Endothelial cell of umbilical vein (primary cell): ENCODE measurements at places on chromosomes 2 and 18.

GRCh38 chr2:111640480-111640879 lies 243.5 kb downstream of the ANAPC1 start:
- no peak for DNase-seq
- no peaks in the 10 kb centered on the region for H3K4me1 ChIP-seq
- no peaks in the 10 kb centered on the region for H3K36me3 ChIP-seq
- H3K27ac ChIP-seq: no peak overlapping the region
- peaks cover 24% of the 10 kb centered on the region for H3K27me3 ChIP-seq
- no peak overlapping the region for H3K4me3 ChIP-seq

DNA sequence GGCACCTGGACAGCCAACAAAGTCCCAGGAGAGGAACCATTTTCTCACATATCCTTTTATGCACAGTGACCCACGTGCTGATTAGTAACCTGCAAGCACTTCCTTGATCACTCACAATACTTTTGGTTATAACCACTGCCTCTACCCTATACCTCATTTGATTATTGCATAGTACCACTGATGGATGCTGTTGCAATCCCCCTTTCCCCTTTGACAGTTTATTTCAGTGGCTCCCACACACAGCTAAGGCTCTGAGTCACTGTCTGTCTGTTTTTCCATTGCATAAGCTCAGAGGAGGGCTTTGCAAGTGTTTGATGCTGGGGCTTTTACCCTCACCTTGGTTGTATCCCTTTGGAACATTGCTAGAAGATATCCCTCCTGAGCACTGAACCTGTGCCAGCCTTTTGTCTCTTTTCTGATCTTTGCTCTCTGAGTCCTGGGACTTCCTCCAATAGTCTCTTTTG lies 101.7 kb upstream of the RBBP8 start:
- H3K36me3 ChIP-seq: no peaks in the 10 kb centered on the region
- DNase-seq: no peak
- H3K4me1 ChIP-seq: no peaks in the 10 kb centered on the region
- no peak overlapping the region for H3K4me3 ChIP-seq

DNA sequence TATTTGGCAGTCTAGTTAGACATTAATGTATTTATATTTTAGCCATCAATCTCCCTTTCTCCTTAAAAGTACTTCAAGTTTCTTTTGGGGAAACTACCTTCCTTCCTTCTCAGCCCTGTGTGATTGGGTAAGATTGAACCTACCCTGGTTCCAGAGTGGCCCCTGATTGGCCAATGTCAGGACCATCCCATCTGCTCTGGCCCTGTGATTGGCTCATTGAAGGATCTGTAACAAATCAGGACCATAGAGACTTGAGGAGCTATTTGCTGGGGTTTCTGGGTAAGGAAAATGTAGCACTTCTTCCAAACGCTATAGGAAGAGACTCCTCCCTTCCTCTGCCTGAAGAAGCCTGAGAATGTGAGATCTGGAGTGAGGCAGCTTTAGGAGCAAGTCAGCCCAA lies 59.3 kb downstream of the AQP4 start:
- no peak for DNase-seq
- H3K36me3 ChIP-seq: no peaks in the 10 kb centered on the region
- H3K4me3 ChIP-seq: no peak overlapping the region
- no peaks in the 10 kb centered on the region for H3K4me1 ChIP-seq

GRCh38 chr2:235707411-235708096 lies 213.7 kb downstream of the AGAP1 start:
- no peaks in the 10 kb centered on the region for H3K27me3 ChIP-seq
- H3K36me3 ChIP-seq: no peaks in the 10 kb centered on the region
- H3K4me3 ChIP-seq: no peak overlapping the region
- no peak for DNase-seq
- no peak overlapping the region for H3K27ac ChIP-seq

DNA sequence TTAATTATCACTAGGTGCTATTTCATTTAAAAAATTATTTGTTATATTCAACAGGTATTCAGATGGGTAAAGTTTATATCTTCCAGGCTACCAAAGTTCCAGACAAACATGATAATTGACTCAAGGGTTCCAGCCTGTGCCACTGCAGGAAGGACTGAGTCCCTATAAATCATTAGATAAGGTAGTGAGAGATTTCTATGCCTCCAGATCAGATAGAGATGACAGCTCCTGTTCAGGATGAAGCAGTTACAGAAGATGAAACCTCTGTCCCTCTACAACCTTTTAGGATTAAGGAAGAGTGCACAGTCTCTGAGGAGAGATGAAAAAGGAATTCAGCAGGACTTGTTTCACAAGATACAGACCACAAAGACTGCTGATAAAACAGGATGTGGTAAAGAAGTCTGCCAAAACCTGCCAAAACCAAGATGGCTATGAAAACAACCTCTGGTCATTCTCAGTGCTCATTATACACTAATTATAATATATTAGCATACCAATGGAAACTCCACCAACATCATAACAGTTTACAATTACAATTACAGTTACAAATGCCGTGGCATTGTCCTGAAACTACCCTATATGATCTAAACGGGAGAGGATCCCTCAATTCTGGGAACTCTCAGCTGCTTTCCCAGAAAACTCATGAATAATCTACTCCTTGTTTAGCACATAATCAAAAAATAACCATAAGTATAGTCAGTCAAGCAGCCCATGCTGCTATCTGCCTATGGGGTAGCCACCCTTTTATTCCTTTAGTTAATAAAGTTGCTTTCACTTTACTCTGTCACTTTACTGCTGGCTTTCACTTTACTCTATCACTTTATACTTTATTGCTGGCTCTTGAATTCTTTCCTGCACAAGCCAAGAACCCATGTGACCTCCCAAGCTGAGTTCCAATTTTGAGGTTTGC lies 288.5 kb downstream of the PDE11A start:
- no peak overlapping the region for H3K27ac ChIP-seq
- DNase-seq: no peak
- H3K27me3 ChIP-seq: no peaks in the 10 kb centered on the region
- H3K4me1 ChIP-seq: no peaks in the 10 kb centered on the region

DNA sequence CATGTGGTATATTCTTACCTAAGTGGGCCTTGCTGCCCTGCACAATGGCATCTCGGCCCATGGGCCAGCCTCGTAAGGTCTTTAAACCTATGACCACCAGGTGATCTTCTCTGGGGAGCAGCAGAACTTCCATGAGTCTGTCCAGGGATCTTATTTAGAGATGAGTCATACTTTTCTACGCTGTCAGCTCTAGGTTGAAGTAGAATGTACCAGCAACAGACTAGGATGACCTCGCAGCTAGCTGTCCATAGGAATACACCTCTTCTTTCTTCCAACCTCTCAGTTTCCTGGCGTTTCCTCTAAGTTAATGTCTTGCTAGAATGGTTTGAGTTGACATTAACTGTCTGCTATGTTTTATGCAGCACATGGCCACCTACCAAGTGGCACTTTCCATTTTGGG lies 15.6 kb upstream of the CXCR4 start:
- H3K27ac ChIP-seq: no peak overlapping the region
- no peak for DNase-seq
- H3K36me3 ChIP-seq: no peaks in the 10 kb centered on the region
- no peaks in the 10 kb centered on the region for H3K27me3 ChIP-seq

GRCh38 chr2:75094405-75094804 lies 104.9 kb downstream of the TACR1 start:
- no peak overlapping the region for H3K27ac ChIP-seq
- H3K4me1 ChIP-seq: no peaks in the 10 kb centered on the region
- H3K36me3 ChIP-seq: no peaks in the 10 kb centered on the region
- no peak overlapping the region for H3K4me3 ChIP-seq

- H3K27ac ChIP-seq: no peak overlapping the region
- no peak for DNase-seq
- H3K27me3 ChIP-seq: no peaks in the 10 kb centered on the region
- no peak overlapping the region for H3K4me3 ChIP-seq
- no peaks in the 10 kb centered on the region for H3K36me3 ChIP-seq
- H3K4me1 ChIP-seq: no peaks in the 10 kb centered on the region
These were observed 32.5 kb downstream of the IDH1 start for GRCh38 chr2:208222351-208222750.

- no peaks in the 10 kb centered on the region for H3K36me3 ChIP-seq
- H3K27me3 ChIP-seq: no peaks in the 10 kb centered on the region
- no peak overlapping the region for H3K27ac ChIP-seq
- peaks cover 7% of the 10 kb centered on the region for H3K4me1 ChIP-seq
- H3K4me3 ChIP-seq: no peak overlapping the region
These were observed 90.3 kb upstream of the TMEM17 start for GRCh38 chr2:62596061-62596921.

DNA sequence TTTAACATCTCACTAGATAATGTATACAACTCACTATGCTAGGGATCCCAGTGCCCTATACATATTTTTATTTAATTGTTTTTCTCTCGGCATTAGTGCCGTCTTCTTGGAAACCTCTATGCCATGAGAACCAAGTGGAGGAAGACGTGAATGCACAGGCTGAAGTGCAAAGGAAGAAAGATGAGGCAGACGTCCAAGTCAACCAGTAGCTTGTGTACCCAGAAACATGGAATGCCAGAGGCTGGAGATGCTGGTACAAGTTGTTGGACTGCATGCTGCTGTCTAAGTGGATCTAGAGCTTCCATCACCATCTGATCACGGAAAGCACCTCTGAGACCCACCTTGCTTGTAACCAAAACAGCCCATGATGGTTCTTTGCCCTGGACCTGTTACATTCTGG lies 12.5 kb upstream of the GEMIN6 start:
- H3K4me3 ChIP-seq: no peak overlapping the region
- H3K27me3 ChIP-seq: no peaks in the 10 kb centered on the region
- no peak for DNase-seq
- H3K36me3 ChIP-seq: no peaks in the 10 kb centered on the region

DNA sequence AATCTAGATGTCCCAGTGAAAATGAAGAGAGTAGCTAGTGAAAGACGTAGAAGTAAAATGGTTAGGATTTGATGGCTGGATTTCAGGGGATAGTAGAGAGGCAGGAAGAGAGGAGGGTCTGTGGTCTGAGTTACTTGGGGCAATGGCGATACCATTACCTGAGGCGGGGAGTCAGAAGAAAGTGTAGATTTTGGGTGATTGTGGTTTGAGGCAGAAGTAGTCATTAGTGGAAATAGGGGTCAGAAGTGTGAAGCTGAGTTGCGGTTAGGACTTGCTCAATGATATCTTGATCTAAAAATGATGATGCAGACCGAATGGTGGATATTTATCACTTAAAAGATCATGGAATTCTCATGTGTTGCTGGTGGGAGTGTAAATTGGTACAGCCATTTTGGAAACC lies 41.0 kb downstream of the CEP192 start:
- no peaks in the 10 kb centered on the region for H3K27me3 ChIP-seq
- DNase-seq: no peak
- H3K4me1 ChIP-seq: no peaks in the 10 kb centered on the region
- no peak overlapping the region for H3K27ac ChIP-seq
- H3K4me3 ChIP-seq: no peak overlapping the region
- peaks cover 6% of the 10 kb centered on the region for H3K36me3 ChIP-seq

- peak overlapping the region; percentile 35 for H3K27ac ChIP-seq
- H3K4me1 ChIP-seq: peaks cover 41% of the 10 kb centered on the region
- peak; percentile 79 for DNase-seq
- no peaks in the 10 kb centered on the region for H3K27me3 ChIP-seq
- no peak overlapping the region for H3K4me3 ChIP-seq
- H3K36me3 ChIP-seq: no peaks in the 10 kb centered on the region
These were observed 69.6 kb upstream of the RMDN2 start for GRCh38 chr2:37855283-37856041.

- peak; percentile 39 for DNase-seq
- no peaks in the 10 kb centered on the region for H3K4me1 ChIP-seq
- H3K4me3 ChIP-seq: no peak overlapping the region
- H3K27ac ChIP-seq: no peak overlapping the region
These were observed 138.6 kb upstream of the SCN7A start for GRCh38 chr2:166632616-166633015.

DNA sequence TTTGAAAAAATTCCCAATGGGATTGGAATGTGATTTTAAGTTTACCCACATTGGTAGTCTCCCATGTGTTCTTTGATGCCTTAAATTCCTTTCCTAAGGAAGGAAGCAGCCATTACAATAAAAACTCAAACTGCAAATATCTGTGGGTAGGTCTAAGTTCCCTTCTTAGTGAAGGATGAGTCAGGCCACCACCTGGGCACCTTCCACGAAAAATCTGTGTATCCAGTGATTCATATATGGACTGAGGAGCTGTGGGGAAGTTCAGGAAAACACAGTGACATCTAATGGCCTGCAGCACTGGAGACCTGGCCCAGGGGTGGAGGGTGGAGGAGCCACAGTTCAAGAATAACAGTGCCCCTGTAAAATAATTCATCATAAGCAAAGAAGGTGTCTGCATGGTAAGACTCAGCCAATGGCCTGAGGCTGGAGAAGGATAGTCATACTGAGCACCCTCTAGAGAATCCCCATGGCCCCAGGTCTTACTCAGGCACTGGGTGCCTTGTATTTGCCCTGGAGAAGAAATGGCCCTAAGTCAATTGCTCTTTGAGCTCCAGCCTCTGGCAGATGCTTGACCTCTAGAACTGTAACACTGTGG lies 248.6 kb downstream of the SP3 start:
- H3K36me3 ChIP-seq: no peaks in the 10 kb centered on the region
- no peak overlapping the region for H3K4me3 ChIP-seq
- no peaks in the 10 kb centered on the region for H3K4me1 ChIP-seq
- no peak overlapping the region for H3K27ac ChIP-seq

- H3K4me3 ChIP-seq: peak overlapping the region; percentile 97
- no peaks in the 10 kb centered on the region for H3K36me3 ChIP-seq
- no peak for DNase-seq
- H3K4me1 ChIP-seq: peaks cover 44% of the 10 kb centered on the region
- peak overlapping the region; percentile 97 for H3K27ac ChIP-seq
These were observed 491 bp downstream of the RTN4 start for GRCh38 chr2:55049821-55050099.

GRCh38 chr2:85756195-85756594 lies 2.4 kb downstream of the ATOH8 start:
- no peak overlapping the region for H3K4me3 ChIP-seq
- H3K27ac ChIP-seq: no peak overlapping the region
- DNase-seq: no peak
- H3K4me1 ChIP-seq: peaks cover 13% of the 10 kb centered on the region
- no peaks in the 10 kb centered on the region for H3K27me3 ChIP-seq

DNA sequence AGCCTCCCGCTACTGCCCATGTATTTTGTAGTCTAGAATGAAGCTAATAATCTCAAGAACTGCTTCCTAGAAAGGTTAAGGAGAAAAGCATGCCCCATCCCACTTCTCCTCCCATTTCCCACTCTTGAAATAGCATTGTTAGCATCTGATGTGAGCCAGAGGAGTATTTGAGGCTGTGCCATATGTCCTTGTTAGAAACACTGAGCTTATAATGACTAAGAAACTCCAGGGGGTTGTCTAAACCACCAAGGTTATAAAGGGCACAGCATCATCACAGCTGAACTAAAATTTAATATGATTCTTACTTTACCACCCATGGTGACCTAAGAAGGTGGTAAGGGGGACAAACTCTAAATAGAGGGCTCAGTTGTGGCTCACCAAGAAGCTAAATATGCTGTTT lies 16.6 kb downstream of the TSPYL6 start:
- no peak for DNase-seq
- no peak overlapping the region for H3K4me3 ChIP-seq
- no peaks in the 10 kb centered on the region for H3K4me1 ChIP-seq
- H3K27me3 ChIP-seq: no peaks in the 10 kb centered on the region
- H3K36me3 ChIP-seq: no peaks in the 10 kb centered on the region
